CD4-positive, alpha-beta T cell (primary cell): ENCODE measurements at places on chromosomes 4 and X.

DNA sequence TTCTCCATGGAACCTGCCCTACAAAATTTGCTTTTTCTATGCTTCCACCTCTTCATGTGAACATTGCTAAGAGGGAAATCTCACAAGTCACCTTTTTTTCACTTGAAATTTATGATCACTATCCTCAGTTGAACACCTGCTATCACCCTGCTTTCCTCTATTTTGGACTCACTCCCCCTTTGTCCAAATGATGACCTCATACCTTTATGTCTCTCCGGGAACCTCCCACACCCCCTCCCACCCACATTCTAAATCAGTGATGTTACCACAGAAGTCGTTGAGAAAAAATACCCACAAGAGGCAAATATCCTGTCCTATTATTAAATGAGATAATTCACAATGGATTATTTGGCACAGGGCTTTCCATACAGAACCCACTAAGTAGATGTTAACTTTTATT lies 156.5 kb downstream of the RNF150 start:
- DNase-seq = no peak

DNA sequence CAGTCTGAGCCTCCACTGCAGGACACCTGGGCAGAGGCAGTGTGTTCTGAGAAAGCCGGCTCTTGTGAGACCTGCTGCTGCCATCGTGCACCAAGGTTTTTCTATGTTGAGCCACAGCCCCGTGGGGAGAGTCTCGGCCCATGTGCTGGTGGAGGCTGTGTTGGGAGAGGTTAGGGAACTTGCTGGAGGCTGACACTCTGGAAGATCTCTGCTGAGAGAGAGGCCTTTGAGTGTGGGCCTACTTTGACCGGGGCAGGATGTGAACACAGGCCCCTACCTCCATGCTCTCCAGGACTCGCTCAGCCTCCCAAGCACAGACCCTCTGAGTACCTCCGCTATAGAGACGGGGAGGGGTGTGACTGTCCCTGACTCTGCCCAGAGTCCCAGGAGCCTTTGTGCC lies 1.3 kb upstream of the S100P start:
- no peak for DNase-seq

GRCh38 chr4:99414401-99414800 lies 20.7 kb downstream of the ADH7 start:
- no peak for DNase-seq

DNA sequence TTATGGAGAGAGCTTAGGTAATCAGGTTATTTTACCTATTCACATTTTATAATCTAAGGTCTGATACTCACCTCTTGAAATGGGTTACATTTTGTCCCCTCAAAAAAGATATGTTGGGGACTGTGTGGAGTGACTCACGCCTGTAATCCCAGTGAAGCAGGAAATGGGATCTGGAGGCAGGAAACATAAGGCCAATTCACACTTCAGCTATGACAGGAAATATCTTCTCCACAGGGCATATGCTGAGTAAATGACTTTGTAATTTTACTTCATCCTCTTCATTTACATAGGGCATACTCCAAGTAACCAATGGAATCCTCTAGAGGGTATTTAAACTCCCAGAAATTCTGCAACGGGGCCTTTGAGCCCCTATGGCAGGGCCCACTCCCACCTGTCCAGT lies 54.8 kb upstream of the ZMAT1 start:
- DNase-seq = no peak

DNA sequence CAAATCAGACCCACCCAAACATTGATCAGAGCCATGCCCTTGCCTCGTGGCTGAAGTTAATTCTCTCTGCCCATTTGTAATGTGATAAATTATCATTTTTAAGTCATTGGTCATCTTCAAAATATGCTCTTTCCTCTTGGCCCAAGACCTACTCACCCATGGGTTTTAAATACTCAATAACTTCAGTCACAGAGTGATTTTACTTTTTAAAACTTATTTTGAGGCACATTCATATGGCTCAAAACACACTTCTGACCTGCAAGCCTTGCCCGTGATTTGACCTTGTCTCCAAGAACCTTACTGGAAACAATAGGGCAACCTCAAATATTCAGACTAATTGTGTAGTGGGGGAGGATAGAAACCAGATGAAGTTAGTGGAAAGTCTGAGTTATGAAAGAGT lies 176.2 kb upstream of the LNX1 start:
- no peak for DNase-seq

- DNase-seq = no peak
These were observed 57.6 kb upstream of the UBQLN2 start for GRCh38 chrX:56505866-56506265.

GRCh38 chr4:148454835-148455234 lies 12.6 kb upstream of the NR3C2 start:
- no peak for DNase-seq

- no peak for DNase-seq
These were observed 88.6 kb downstream of the MAML3 start for GRCh38 chr4:140065393-140065792.

DNA sequence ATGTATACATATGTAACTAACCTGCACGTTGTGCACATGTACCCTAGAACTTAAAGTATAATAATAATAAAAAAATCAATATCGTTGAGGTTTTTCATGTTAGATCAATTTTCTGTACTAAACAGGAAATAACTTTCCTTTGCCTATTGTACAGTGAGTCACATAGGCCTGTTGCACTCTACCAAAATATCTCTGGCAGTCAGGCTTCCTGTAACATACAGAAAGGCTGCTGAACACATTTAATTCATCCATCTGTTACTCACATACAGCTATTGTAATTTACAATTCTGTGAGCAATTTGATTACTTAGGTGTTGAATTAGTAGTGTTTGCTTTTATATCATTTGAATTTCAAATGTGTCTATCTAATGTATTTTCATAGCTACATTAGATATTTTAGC lies 427.8 kb downstream of the TMA16 start:
- no peak for DNase-seq
